ENCODE measurements at places on chromosomes 4 and X. TPM values are rescaled to one million over a fixed set of nuclear protein-coding genes. Genes with fewer than 3 reads are reported as not detected.

IL2 gene
- not detected for total RNA-seq

DGKK gene
- total RNA-seq, result not detected

PHOX2B gene
- total RNA-seq, result not detected

UGT8 gene
- 0.08 TPM for total RNA-seq

FAM9B gene
- total RNA-seq, result not detected

HSD17B10 gene
- 59.9 TPM for total RNA-seq

MAGEB18 gene
- not detected for total RNA-seq
